ENCODE measurements at places on chromosomes 6 and 20. TPM values are rescaled to one million over a fixed set of nuclear protein-coding genes. Genes with fewer than 3 reads are reported as not detected.

GRCh38 chr6:21887231-21888185 lies 294.0 kb downstream of the SOX4 start:
- no peaks in the 10 kb centered on the region for H3K27me3 ChIP-seq
- DNase-seq = no peak
- H3K36me3 ChIP-seq = no peaks in the 10 kb centered on the region
- H3K4me1 ChIP-seq = peaks cover 16% of the 10 kb centered on the region
- H3K4me3 ChIP-seq = no peak overlapping the region

GRCh38 chr20:44884907-44885391 lies 556 bp upstream of the YWHAB start:
- peaks cover 34% of the 10 kb centered on the region for H3K4me1 ChIP-seq
- H3K4me3 ChIP-seq = peak overlapping the region; percentile 98
- H3K27me3 ChIP-seq = no peaks in the 10 kb centered on the region
- H3K36me3 ChIP-seq = peaks cover 1% of the 10 kb centered on the region
- no peak for DNase-seq

GRCh38 chr6:136166815-136167214 lies 83.3 kb downstream of the MTFR2 start:
- H3K4me3 ChIP-seq = no peak overlapping the region
- H3K4me1 ChIP-seq = no peaks in the 10 kb centered on the region
- no peak for DNase-seq

- no peak for DNase-seq
- no peak overlapping the region for H3K4me3 ChIP-seq
- H3K4me1 ChIP-seq = no peaks in the 10 kb centered on the region
- H3K36me3 ChIP-seq = no peaks in the 10 kb centered on the region
Measured at GRCh38 chr6:123802351-123802696, 1.3 kb upstream of the NKAIN2 start.

DNA sequence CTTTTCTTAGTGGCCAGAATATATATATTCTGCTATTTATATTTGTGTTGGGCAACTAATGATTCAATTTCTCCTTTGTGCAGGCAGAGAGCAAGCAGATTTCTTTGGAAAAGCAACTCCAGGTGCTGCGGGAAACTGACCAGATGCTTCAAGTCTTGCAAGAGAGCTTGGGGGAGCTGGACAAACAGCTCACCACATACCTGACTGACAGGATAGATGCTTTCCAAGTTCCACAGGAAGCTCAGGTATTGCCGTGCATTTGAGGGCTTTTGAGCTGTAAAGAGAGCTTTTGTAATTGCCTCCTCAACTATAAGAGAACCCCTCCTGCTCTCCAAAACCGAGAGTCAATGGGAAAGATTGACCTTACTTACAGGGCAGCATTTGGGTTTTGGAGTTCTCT lies 203.5 kb downstream of the UTRN start:
- H3K4me3 ChIP-seq = no peak overlapping the region
- no peak for DNase-seq
- H3K36me3 ChIP-seq = no peaks in the 10 kb centered on the region
- H3K27ac ChIP-seq = no peak overlapping the region

DNA sequence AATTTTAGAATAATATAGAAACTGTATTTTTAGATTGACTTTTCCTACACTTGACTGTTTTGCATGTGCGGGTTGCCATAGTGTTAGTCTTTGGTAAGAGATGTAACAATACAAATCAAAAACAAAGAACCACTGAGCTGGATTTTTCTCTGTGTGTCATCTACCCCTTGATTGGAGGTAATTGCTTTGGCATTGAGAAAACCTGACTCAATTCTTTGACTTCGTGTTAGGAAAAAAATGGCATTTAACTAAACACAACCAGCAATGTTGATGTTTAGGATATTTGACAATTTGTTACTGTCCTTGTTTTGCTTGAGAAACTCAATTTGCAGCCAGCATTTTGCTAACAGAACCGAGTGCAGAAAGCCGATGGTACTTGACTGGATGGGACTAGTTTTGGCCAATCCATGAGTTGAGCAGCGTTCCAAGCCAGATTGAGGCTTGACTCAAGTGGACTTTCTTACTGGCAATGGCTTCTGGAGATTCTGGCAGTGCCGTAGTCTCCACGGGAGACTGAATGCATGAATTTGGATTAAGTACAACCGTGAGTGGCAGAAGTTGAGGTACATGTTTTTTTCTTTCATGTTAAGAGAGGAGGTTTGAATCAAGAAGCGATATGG lies 17.1 kb downstream of the TPBG start:
- no peaks in the 10 kb centered on the region for H3K4me1 ChIP-seq
- no peak overlapping the region for H3K4me3 ChIP-seq
- DNase-seq = no peak
- no peaks in the 10 kb centered on the region for H3K36me3 ChIP-seq
- no peaks in the 10 kb centered on the region for H3K27me3 ChIP-seq

- no peak overlapping the region for H3K27ac ChIP-seq
- no peaks in the 10 kb centered on the region for H3K36me3 ChIP-seq
- no peaks in the 10 kb centered on the region for H3K27me3 ChIP-seq
Measured at GRCh38 chr6:148309301-148309700, 33.3 kb upstream of the SASH1 start.

DNA sequence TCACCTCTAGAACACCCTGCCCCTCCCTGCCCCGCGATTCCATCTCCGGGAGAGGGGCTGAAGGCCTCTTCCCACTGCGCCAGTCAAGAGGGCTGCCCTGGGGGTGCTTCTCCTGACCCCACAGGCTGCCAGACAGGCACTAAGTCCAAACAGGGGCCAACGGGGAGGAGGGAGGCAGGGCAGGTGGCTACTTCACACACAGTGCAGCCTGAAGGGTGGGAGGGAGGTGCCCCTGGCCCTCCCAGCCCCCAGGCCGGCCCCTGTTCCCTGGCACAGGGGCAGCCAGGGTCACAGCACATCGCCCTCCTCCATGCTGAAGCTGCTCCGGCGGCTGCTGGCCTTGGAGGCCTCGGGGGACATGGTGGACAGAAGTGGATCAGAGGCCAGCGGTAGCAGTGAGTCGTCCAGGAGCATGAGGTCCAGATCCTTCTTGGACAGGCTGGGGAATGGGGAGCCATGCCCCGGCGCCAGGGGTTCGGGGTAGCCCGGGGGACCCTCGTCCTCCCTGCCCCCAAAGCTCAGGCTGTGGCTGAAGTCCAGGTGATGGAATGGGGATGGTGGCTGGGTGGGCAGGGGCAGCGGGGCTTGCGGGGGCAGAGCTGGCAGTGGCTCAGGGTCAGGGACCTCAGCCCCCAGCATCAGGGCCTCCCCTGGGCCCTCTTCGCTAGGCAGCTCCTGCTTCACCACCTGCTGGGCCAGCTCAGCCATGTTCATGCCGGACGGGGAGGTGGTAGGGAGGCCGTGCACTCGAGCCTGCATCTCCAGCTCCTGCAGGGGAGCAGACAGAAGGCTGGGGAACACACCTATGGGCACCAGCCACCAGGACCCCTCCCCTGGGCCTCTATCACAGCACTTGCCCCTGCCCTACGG lies 46.3 kb downstream of the MDFI start:
- no peaks in the 10 kb centered on the region for H3K27me3 ChIP-seq
- H3K4me1 ChIP-seq = peaks cover 7% of the 10 kb centered on the region
- no peak overlapping the region for H3K27ac ChIP-seq
- DNase-seq = peak; percentile 27

- H3K27me3 ChIP-seq = no peaks in the 10 kb centered on the region
- DNase-seq = no peak
- no peaks in the 10 kb centered on the region for H3K4me1 ChIP-seq
- H3K4me3 ChIP-seq = no peak overlapping the region
- H3K27ac ChIP-seq = no peak overlapping the region
Measured at GRCh38 chr6:133432021-133432989, 191.1 kb downstream of the EYA4 start.

Gene CLVS2
- total RNA-seq = not detected

Gene MYL9
- 382 TPM for total RNA-seq

Gene DHX16
- 40.6 TPM for total RNA-seq

Gene FAM83B
- 21.1 TPM for total RNA-seq

Gene C4B
- 1.1 TPM for total RNA-seq

Gene SLC12A5
- 1.9 TPM for total RNA-seq

Data from Caco-2 (cell line).